ENCODE measurements at places on chromosomes 3 and 15. TPM values are rescaled to one million over a fixed set of nuclear protein-coding genes. Genes with fewer than 3 reads are reported as not detected.

The TMA7 gene
- 233 TPM for total RNA-seq

The RLBP1 gene
- total RNA-seq, result not detected

The KCNH8 gene
- total RNA-seq, result 0.75 TPM

The THBS1 gene
- total RNA-seq, result 99.9 TPM

The TMEM207 gene
- not detected for total RNA-seq

The CISH gene
- total RNA-seq, result 63.4 TPM

The NUP210 gene
- 137 TPM for total RNA-seq

The KCNMB3 gene
- total RNA-seq, result 1.0 TPM

The AMOTL2 gene
- total RNA-seq, result not detected

The AGBL1 gene
- total RNA-seq, result not detected

The EFHB gene
- total RNA-seq, result 0.68 TPM

The BNC1 gene
- not detected for total RNA-seq

The GABRG3 gene
- total RNA-seq, result not detected

The LRRIQ4 gene
- total RNA-seq, result not detected

The RBP2 gene
- total RNA-seq, result not detected

The CCDC39 gene
- total RNA-seq, result not detected

The ADAMTSL3 gene
- not detected for total RNA-seq

The NT5DC2 gene
- 2.3 TPM for total RNA-seq

The NPAP1 gene
- total RNA-seq, result not detected

The GALNT15 gene
- not detected for total RNA-seq

The A4GNT gene
- total RNA-seq, result not detected

The CHRFAM7A gene
- not detected for total RNA-seq

The GP9 gene
- total RNA-seq, result 68.5 TPM

The SPINK8 gene
- total RNA-seq, result not detected

The WDR72 gene
- total RNA-seq, result not detected

The RTP3 gene
- total RNA-seq, result not detected

The PLCD1 gene
- 67.1 TPM for total RNA-seq

The CNTN3 gene
- not detected for total RNA-seq

The ALDH1A3 gene
- total RNA-seq, result not detected

Data from T-helper 17 cell (primary cell).